Sigmoid colon (tissue), 7 donors: ENCODE measurements at places on chromosomes 1 and 21. TPM values are rescaled to one million over a fixed set of nuclear protein-coding genes. Genes with fewer than 3 reads are reported as not detected.

MR1 gene
- polyA plus RNA-seq, result 1.8 TPM

CD160 gene
- 0.60 TPM for polyA plus RNA-seq

B3GALT2 gene
- 0.46 TPM for polyA plus RNA-seq

NOS1AP gene
- 3.1 TPM for polyA plus RNA-seq

CYP4A22 gene
- polyA plus RNA-seq, result not detected

PTPRF gene
- 31.7 TPM for polyA plus RNA-seq
